ENCODE measurements at places on chromosomes 5 and 9.

DNA sequence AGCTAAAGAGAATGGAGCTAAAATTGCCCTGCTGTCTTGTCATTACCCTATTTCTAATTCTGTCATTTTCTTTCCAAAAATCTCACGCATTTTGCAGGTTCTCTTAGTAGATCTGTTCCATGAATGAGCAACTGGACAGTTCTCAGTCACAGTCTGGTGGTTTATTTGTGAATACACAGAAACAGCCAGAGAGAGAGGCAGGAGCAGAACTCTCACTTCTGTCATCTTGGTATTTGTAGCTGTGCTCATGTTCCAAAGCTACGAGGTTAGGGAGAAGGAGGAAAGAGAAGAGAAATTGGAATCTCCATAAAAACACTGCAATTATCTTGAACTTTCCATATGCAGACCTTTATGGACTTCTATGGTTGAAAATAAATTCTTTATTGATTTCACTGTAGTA is 118.0 kb upstream of the OR13F1 start:
- DNase-seq, result no peak

GRCh38 chr5:34898258-34898895 is 16.9 kb downstream of the RAD1 start:
- DNase-seq, result peak; percentile 43

- no peak for DNase-seq
These were observed 90.8 kb downstream of the TENT4A start for GRCh38 chr5:6803981-6804550.

DNA sequence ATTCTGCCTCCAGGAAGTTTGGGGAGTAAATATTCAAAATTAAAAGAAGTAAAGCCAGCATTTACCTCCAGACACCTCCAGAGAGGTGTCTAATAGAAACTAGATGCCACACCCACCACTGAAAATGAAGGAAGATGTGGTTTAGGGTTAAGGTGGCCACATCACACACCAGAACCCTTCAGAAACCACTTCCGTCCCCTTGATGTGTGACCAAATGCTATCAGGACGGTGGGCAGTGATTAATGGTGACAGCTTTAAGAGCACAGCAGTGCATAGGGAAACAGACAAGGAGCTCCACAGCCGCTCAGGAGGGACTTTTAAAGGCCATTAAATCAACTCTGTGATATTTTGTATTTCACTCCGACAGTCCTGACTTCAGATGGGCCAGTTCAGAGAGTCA is 295.2 kb downstream of the BRINP1 start:
- no peak for DNase-seq

- DNase-seq, result no peak
These were observed 43.0 kb upstream of the HSD17B4 start for GRCh38 chr5:119409235-119409815.

GRCh38 chr5:147479949-147480348 is 29.9 kb downstream of the DPYSL3 start:
- DNase-seq, result no peak

GRCh38 chr5:129658801-129659200 is 89.1 kb upstream of the MINAR2 start:
- no peak for DNase-seq

DNA sequence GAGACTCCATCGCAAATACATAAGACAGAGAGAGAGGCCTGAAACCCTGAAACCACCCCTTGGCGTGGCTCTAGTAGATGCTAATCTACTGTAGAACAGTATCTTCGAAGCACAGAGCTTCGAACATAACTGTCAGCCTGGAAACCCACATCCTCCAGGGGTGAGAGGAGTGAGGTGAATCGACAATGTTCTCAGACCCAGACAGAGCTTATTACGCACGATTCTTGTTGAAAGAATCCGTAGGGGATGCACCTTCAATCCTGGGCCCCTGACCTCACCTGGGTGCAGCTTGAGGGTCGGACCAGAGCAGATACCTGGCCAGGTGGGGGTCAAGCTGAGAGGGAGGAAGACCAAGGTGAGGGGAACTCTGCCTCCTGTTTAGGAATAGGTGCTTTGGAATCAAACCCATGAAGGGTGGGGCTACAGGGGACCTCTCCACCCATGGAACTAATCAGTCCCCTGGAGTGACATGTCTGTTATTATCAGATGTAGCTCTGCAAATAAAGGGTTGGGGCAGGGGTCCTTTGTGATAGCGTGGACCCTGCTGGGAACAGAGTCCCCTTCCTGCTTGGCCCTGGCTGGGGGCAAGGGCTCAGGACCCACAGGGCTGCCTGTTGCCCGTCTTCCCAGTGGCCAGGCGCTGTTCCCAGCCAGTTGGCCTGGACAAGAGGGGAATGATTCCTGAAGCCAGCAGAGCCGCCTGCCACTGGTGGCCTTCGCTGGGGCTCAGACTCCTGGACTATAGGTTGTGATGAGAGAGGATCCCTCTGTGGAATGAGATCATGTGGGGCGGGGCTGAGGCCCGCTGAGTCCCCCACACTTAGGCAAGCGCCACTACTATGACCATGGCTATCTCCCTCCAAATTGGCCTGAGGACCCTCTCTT is 41.2 kb downstream of the DBH start:
- DNase-seq, result no peak

DNA sequence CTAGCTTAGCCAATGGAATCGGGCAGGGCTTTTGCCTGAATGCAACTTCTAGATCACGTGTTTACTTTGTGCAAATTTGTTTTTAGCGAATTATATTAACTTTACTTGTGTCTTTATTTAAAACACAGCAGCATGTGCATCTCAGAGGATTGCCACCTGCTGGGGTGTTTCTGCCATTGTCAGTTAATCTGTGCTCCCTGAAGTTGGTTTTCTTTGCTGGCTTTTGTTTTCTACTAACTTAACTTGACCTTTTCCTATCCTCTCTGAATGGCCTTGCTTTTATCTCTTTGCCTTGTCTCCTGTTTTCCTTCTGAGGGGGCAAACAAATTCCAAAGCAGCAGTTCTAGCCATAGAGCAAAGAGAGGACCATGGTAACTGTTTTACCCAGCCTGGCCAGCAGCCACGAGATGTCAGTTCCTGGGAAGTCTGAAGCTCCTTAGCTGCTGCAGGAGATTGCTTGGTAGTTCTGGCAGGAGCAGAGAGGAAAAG is 67.6 kb downstream of the ARHGEF28 start:
- no peak for DNase-seq

- DNase-seq, result no peak
These were observed 127.1 kb downstream of the DAB2IP start for GRCh38 chr9:121778252-121779225.

DNA sequence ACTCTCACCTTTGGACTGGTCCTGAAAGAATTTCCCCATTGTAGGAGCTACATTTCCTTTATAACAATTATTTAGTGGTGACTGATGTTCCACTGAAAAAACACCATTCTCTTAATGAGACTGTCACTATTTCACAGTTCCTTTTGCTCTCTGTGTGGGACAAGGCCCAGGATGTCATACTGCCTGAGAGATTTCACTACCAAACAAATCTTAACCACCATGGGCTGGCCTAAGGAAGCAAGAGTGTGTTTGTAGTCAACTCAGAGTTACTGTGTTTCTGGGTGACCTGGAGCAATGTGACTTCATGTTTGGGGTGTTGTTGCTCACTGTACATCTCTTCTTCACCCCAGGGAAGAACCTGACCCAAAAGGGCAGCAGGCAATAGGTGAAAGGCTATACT is 50.1 kb upstream of the ZNF608 start:
- DNase-seq, result no peak

DNA sequence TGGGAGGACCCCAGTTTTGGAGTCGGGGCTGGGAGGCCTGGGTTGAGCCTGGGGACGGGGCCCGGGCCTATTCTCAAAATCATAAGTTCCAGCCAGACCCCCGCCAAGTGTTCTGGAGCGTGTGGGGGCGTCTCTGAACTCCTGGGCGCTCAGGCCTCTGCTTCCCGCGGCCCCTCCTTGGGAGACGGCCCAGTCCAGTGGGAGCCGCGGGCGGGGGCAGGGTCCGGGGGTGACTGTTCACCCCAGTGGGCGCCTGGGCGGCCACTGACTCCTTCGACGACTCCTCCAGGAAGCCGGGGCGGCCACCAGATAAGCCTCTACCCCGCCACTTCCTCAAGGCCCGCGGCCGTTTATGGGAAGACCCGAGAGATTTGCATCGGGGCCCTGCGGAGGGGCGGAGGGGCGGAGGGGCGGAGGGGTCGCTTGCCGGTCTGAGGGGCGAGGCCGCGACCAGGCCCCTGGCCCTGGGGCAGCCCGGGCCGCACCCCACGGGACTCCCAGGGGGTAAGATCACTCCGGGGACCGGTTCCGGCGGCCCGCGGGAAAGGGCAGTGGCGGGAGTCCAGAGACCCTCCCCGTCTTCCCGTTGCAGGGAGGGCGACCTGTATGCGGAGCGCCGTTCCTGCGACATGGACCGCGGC is 655 bp downstream of the TOR4A start:
- DNase-seq, result no peak

- no peak for DNase-seq
These were observed 2.2 kb upstream of the GLRX start for GRCh38 chr5:95824747-95825146.

- no peak for DNase-seq
These were observed 78.5 kb downstream of the C9orf152 start for GRCh38 chr9:110129425-110129824.

- DNase-seq, result no peak
These were observed 34.1 kb upstream of the NPR3 start for GRCh38 chr5:32677023-32677422.
